ENCODE measurements at places on chromosomes 2 and 18.

DNA sequence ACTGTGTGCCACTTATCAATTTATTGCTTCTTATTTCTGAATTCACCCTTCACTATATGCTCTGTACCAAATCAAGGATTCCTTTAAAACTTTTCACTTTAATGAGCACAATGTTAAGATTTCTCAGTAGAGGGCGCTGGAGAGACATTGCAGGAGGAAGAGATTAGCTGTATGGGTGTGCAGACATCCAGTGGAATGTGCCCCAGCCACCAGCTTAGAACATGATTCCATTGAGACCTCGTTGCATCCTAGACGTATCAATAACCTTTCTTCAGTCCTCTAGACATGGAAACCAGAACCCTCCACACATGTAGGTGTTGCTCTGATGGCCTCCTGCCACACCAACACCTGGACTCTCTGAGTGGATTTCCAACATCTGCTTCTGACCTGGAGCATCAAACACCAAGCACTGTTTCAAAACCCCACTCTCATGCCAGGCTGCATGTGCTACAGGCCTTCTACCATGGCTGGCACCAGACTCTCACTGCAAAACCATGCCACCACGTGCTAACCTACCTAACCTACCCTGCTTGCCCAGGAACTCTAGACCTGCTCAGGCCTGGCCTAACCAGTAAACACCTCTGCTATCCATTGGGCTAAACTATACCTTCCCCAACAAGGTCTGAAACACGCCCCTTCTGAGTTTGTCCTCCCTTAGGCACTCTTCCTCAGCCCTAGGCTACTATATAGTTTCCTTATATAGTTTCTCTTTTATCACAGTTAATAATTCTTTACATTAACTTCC is 633.2 kb upstream of the PKDCC start:
- peak; percentile 47 for DNase-seq

- no peak for DNase-seq
Measured at GRCh38 chr2:107242811-107243210, 356.8 kb upstream of the ST6GAL2 start.

- no peak for DNase-seq
Measured at GRCh38 chr2:167875529-167875928, 371.9 kb downstream of the STK39 start.

DNA sequence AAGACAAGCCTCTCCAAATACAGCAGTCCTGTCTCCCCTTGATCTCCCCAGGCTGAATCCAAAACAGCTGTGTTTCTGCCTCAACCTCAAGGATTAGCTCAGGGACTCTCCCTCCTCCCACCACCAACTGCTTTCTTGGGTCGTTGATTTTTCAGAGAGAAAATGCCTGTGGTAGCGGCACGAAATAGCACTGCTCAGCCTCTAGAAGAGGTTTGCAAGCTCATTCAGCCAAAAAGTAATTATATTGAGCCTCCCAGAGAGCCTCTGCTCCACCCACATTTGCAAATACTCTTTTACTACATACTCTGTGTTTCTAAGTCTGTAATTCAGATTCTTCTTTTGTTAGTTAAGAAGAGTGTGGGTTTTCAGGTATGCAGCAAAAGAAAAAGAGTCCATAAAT is 396.4 kb upstream of the TNP1 start:
- no peak for DNase-seq

DNA sequence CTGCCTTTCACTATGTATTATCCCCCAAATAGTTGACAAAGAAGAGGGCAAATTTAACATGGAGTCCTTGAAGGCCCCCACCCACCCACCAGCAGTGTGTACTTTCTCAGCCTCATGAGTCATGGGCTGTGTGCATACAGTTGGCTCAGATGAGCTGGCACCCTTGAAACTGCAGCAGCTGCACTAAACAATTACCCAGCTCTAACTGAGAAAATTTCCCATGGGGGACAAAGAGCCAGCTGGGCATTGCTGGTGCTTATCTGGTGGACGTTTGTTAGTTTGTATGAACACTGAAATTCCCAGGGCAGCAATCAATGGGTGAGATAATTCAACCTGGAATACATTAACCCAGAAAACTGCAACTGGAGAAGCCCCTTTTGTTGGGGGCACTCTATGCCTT is 131.7 kb downstream of the GCA start:
- DNase-seq = no peak

DNA sequence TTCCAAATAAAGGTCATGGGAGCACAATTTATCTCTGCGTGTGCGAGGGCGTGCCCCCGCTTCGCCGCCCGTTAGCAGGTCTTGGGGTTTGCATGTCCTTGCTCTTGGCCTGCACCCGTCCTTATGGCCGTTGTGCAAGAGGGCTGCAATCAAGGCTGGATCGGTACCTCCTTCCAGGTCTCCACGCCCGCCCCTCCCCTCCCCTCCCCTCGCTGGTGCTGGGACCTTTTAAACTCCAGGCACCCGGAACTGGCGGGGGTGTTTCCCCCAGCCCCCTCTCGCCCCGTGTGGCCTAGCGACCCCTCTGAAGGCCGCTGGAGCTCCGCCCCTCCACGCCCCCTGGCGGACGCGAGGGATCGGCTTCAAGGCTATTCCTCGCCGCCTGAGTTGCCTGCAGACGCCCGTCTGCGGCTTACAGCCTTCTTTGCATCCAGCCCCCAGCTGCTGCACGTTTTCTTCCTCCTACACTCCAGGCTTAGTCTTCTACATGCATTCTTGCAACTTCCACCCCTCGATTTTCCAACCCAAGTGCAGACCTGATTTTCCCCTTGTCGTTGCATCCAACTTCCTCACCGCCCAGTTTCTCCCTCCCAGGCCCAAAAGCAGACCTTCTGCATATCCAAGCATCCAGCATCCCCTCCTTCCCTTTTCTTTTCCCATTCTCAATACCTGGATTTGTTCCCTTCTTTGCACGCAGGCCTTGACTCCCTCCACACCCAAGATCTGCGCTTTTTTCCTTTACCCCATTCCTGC is 577 bp downstream of the IDH1 start:
- peak; percentile 72 for DNase-seq
